Mesenteric fat pad (tissue), 1 donor: ENCODE measurements at places on chromosomes 11 and 22.

GRCh38 chr11:103322821-103323220 lies 213.6 kb downstream of the DYNC2H1 start:
- no peak for DNase-seq

- DNase-seq = no peak
These were observed 51.2 kb upstream of the ARHGAP20 start for GRCh38 chr11:110763249-110764011.

DNA sequence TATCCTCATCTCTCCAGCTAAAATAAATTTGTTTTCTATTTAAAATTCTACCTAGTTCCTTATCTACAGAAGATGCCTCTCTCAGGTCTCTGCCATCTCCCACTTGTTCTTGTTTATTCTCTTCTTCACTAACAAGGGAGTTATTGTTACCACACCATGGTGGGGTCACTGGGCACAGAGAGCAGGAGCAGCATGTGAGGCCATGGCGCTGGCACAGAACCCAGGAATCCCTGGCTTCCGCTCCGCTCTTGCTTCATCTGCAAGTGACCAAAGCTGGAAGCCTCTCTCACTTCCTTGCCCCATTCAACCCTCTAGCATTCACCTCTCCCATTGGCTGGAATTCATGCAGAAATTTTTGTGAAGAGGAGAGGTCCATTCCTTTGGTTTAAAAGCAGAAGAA lies 190.7 kb upstream of the NCAM1 start:
- DNase-seq = no peak

DNA sequence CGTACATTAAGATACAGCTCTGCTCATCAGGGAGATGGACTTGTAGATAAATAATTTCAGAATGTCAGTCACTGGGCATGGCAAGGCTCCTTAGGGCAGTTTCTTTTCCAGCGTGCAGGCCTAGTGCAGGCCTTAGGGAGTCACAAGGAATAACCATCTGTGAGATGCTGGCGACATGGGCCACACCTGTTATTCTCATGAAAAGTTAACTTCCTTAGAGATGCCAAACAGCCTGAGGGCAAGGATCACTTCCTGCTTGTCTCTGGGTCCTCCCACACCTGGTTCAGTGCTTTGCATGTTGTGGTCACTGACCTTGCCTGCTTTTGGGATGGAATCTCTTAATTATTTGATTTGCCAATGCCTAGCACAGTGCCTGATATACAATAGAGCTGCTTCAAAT lies 70.6 kb downstream of the ST3GAL4 start:
- DNase-seq = no peak

- no peak for DNase-seq
These were observed 12.2 kb downstream of the ANKRD42 start for GRCh38 chr11:83205608-83206185.

- DNase-seq = no peak
These were observed 19.4 kb downstream of the APLP2 start for GRCh38 chr11:130088919-130089673.

DNA sequence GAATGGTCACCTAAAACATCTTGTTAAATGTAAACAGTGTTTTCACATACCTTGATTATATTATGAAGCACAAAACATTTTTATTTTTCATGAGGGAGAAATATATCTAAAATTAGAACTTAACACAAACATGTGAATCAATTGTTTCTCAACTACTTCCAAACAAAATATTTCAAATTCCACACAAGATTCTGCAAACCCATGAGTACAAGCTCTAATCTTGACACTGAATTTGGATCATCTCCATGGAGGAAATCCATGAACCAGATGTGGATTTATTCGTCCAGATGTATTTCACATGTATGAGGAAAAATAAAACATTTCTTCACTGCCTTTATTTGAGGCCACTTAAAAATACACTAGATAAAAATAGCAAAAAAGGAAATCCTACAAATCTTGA lies 184.2 kb downstream of the SBF2 start:
- no peak for DNase-seq

DNA sequence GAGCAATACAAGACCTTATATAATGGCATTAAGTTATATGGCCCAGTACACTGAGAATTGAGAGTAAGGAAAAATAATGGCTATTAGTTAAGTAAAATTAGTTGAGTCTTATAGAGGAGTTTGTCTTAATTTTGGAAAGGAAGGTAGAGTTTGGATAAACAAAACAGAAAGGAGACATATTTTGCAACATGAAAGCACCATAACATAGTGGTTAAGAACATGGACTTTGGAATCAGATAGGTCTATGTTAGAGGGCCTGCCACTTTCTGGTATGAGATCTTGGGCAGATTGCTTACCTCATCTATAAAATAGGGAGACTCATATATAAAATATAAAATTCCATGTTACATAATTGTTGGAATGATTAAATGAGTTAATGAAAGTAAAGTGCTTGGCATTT lies 68.9 kb downstream of the CSTPP1 start:
- DNase-seq = no peak
